ENCODE measurements at places on chromosomes 5 and 9. TPM values are rescaled to one million over a fixed set of nuclear protein-coding genes. Genes with fewer than 3 reads are reported as not detected.

Gene NUP155
- total RNA-seq: 12.3 TPM

Gene CDC25C
- not detected for total RNA-seq

Gene LCN1
- not detected for total RNA-seq

DNA sequence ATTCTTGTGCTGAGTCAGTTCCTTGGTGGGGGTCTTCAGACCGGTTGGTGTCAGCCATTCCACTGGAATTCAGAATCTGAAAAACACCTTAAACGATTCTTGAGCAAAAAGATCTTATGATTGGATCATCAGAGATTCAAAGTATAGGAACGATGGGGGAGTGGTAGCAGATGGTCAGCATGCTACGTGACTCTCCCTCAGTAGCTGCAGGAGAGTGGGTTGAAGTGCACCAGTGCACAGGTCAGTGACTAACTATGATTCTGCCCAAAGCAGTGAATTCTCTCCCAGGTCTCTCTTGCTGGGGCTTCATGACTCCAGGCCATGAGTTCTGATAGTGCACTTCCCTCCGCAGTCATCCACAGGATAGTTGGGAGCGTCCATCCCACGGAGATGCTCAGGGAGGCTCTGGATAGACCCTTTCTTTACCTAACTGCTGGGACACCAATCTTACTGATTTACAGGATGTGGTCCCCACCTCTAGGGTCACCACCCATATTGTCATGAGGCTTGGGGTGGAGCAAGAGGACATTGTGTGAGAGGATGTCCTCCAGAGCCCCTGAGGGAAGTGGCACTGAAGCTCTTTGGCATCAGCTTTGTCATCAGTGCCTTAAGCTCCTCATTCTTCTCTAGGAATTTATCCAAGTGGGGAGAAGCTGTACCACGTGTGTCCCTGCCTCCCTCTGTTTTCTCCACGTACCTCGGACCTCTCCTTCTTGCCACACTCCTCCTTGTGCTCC is 62.0 kb downstream of the RASGRF2 start:
- peaks cover 5% of the 10 kb centered on the region for H3K27me3 ChIP-seq
- no peak for DNase-seq
- H3K4me1 ChIP-seq: no peaks in the 10 kb centered on the region
- H3K27ac ChIP-seq: no peak overlapping the region
- no peak overlapping the region for H3K4me3 ChIP-seq

- H3K36me3 ChIP-seq: no peaks in the 10 kb centered on the region
- no peak overlapping the region for H3K4me3 ChIP-seq
- H3K27me3 ChIP-seq: no peaks in the 10 kb centered on the region
- no peaks in the 10 kb centered on the region for H3K4me1 ChIP-seq
- DNase-seq: no peak
- H3K27ac ChIP-seq: no peak overlapping the region
These were observed 35.2 kb upstream of the CDC42SE2 start for GRCh38 chr5:131228646-131229045.

Gene MCIDAS
- not detected for total RNA-seq

DNA sequence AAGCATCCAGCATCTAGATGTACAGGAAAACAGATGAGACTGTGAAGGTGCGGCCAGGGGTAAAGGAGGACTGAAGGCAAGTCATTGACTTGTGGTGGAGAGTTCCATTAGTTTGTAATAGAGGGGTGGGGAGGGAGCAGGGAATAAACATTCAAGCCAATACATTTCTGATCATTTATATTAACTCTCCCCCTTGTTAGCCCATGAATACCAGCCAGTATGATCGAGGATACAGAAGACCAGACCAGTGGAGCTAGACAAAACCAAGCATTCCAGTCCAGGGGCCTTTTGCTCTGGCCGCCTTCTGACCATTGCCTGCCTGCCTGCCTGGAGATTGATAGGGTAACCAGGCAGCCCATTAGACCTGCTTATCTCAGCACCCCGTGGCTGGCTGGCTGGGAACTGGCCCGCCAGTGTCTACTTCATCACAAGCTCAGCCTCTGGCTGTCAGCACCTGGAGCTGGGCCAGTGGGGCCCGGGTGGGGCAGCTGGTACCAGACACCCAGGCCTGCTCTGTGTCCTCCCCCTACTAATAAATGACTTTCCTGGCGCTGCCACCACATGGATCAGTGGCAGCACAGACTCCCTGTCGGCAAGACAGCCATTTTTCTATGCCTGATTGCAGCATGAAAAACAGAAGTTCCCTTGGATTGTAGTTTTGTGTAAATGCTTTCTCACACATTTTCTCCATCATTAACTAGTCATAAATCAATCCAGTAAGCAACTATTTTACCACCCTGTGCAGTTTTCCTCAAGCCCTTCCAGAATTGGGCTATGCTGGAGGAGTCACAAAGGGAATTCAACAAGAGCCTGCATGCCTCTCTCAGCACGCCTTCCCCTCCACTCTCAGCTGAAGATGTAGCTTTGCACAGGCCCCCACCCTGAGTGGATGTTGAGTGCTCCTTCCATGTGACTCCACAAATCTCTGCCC is 181.3 kb downstream of the SNCAIP start:
- DNase-seq: no peak
- H3K4me3 ChIP-seq: no peak overlapping the region
- peaks cover 3% of the 10 kb centered on the region for H3K27me3 ChIP-seq

DNA sequence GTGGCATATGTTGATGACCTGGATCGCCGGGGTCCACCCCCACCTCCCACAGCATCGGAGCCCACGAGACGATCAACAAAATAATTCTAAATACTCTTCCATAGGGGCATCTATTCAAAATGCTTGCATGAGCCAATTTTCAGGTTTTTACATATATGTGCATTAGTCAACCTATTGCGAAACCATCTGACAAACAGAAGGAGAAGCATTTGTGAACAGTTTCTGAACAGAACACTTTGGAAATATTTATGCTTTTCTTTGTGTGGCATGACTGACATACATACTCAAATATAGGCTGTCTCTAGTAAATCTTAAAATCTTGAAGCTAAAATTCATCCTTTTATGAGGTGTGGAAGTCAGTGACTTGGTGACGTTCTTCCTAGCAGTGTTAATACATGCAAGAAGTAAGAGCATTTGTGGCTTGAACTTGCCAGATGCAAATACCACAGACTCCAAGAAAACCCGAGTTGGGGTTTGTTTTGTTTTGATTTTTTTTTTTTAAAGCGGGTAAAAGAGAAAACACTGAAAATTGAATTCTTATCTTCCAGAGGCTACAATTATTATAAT is 5.3 kb downstream of the GPR151 start:
- DNase-seq: no peak
- no peaks in the 10 kb centered on the region for H3K27me3 ChIP-seq
- H3K4me1 ChIP-seq: no peaks in the 10 kb centered on the region
- H3K36me3 ChIP-seq: peaks cover 74% of the 10 kb centered on the region
- no peak overlapping the region for H3K4me3 ChIP-seq

DNA sequence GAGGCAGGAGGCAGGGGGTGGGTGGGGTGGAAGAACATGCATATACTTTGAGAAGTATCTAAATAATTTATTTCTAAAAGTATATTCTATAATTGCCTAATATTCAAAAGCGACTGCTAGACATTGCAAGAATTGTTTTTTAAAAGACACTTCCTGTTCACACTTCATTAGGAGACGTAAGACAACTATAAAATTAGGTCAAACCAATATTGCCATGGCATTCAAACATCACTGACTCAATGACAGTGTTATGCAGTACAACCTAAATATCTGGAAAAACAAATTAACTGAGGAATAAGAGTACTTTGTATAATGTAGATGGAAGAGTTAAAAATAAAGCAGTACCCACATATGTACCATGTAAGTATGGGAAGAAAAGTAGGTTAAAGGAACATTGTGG is 4.5 kb downstream of the CCNH start:
- no peak overlapping the region for H3K4me3 ChIP-seq
- peaks cover 13% of the 10 kb centered on the region for H3K4me1 ChIP-seq
- H3K36me3 ChIP-seq: peaks cover 77% of the 10 kb centered on the region
- no peak overlapping the region for H3K27ac ChIP-seq

DNA sequence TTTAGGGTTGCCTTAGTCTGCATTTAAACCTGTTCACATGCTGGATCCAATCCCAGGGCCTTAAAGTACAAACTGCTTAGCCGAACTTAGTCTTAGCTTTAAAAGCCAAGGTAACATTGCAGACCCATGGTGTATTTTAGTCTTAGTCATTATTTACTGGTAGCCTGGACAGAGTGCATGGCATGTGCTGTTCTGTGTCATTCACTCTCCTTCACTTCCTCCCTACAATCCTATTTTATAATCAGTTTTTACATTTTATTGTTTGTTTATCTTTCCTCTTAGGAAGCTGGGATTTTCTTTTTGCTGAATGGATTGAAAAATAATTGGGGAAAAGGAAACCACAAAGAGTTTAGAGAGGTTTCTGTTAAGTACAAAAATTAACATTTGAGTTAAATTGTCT is 29.4 kb upstream of the TAL2 start:
- H3K4me3 ChIP-seq: no peak overlapping the region
- peaks cover 13% of the 10 kb centered on the region for H3K36me3 ChIP-seq
- no peak for DNase-seq
- H3K4me1 ChIP-seq: peaks cover 6% of the 10 kb centered on the region
- H3K27ac ChIP-seq: peak overlapping the region; percentile 75

- no peaks in the 10 kb centered on the region for H3K27me3 ChIP-seq
- H3K27ac ChIP-seq: no peak overlapping the region
- no peak overlapping the region for H3K4me3 ChIP-seq
- DNase-seq: no peak
These were observed 16.7 kb downstream of the WHRN start for GRCh38 chr9:114488398-114489129.

Gene PCDHB16
- 0.94 TPM for total RNA-seq

Gene CRHBP
- total RNA-seq: 0.50 TPM

Gene FOXB2
- not detected for total RNA-seq

GRCh38 chr5:171427318-171428167 is 8.1 kb downstream of the FGF18 start:
- H3K36me3 ChIP-seq: no peaks in the 10 kb centered on the region
- no peak for DNase-seq
- no peak overlapping the region for H3K4me3 ChIP-seq
- H3K27me3 ChIP-seq: no peaks in the 10 kb centered on the region

Gene DNAH5
- 0.05 TPM for total RNA-seq

- no peak for DNase-seq
- no peaks in the 10 kb centered on the region for H3K27me3 ChIP-seq
- no peak overlapping the region for H3K27ac ChIP-seq
- H3K4me3 ChIP-seq: no peak overlapping the region
- H3K4me1 ChIP-seq: no peaks in the 10 kb centered on the region
These were observed 109.8 kb upstream of the MSX2 start for GRCh38 chr5:174614500-174615135.

Data from psoas muscle (tissue), 8 donors.